ENCODE measurements at places on chromosomes 7 and 10. TPM values are rescaled to one million over a fixed set of nuclear protein-coding genes. Genes with fewer than 3 reads are reported as not detected.

TMEM26 gene
- not detected for total RNA-seq

RPS24 gene
- 3,176 TPM for total RNA-seq

NEURL1 gene
- not detected for total RNA-seq

CACNB2 gene
- total RNA-seq, result not detected

ASIC3 gene
- not detected for total RNA-seq

NRCAM gene
- 0.31 TPM for total RNA-seq

NACAD gene
- total RNA-seq, result 0.08 TPM

CALHM1 gene
- total RNA-seq, result not detected

PLEKHS1 gene
- not detected for total RNA-seq

GIMAP4 gene
- not detected for total RNA-seq

PSMA2 gene
- total RNA-seq, result 266 TPM

INMT gene
- total RNA-seq, result not detected

Data from HepG2 (cell line).